Jurkat, Clone E6-1 (cell line): ENCODE measurements at places on chromosomes 11 and 22.

GRCh38 chr11:7320306-7320705 is 68.6 kb downstream of the SYT9 start:
- no peak for DNase-seq

DNA sequence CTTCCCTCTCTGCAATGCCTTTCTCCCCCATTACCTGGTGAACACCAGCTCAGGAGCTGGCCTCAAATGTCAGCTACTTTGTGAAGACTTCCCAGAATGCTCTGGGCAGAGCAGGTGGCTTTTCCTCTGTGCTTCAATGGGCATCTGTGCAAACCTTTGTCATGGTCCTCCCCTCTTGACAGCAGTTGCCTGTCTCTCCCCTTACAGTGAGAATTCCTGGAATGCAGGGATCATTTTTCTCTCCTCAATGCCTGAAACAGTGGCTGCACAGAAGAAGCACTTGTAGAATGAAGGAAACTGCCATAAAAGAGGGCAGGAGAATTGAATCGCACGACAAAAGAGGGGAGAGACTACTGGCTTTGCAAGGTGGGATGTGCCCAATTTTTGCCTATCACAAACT is 92.8 kb upstream of the NARS2 start:
- DNase-seq: no peak

DNA sequence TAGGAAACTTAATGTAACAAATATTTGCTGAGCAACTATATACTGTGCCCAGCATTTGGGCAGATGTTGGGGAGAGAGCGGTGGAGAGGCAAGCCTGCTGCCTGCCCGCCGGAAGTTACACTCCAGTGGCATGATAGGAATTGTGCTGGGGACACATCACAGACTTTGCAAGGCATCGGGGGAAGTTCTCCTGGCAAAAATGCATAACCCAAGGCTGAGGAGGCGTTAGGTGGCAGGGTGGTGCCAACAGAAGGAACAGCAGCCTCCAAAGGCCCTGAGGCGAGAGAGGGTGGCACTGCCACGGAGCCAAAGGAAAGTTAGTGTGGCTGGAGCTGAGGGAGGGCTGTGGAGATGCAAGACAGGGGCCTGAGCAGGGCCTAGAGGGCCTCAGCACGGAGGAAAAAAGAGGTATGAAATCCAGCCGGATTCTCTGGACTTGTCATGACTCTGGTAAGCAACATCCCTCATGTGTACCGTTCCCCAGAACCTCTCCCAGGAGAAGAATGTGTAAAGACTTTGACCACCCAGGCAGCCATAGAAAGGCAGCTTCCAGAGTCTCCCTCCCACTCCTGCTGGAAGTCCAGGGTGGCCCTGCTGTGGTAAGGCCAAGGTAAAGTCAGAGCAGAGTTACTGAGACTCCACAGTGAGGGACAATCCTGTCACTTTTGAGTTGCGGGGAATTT is 76.1 kb upstream of the RAB1B start:
- no peak for DNase-seq

- DNase-seq: no peak
Observed at GRCh38 chr11:29061452-29061851, 953.3 kb downstream of the METTL15 start.

DNA sequence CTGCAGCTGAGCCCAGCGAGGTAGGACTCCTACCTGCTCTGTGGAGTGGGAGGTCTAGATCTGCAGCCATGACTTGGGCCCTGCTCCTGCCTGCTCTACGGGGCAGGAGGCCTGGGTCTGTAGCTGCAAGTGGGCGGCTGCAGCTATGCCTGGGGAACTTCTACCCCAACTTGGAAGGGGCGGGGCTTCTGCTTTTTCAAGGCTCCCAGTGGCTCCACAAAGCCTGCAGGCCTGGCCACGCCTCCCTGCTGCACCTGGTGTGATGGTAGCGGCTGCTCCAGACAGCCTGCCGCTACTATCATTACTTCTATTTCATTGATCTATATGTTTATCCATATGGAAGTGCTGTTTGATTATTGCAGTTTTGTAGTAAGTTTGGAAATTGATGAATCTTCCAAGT is 121.2 kb downstream of the NELL1 start:
- no peak for DNase-seq

GRCh38 chr11:128506999-128507611 is 80.3 kb downstream of the ETS1 start:
- no peak for DNase-seq

- DNase-seq: no peak
Observed at GRCh38 chr11:67776852-67777520, 102.6 kb upstream of the ALDH3B2 start.

DNA sequence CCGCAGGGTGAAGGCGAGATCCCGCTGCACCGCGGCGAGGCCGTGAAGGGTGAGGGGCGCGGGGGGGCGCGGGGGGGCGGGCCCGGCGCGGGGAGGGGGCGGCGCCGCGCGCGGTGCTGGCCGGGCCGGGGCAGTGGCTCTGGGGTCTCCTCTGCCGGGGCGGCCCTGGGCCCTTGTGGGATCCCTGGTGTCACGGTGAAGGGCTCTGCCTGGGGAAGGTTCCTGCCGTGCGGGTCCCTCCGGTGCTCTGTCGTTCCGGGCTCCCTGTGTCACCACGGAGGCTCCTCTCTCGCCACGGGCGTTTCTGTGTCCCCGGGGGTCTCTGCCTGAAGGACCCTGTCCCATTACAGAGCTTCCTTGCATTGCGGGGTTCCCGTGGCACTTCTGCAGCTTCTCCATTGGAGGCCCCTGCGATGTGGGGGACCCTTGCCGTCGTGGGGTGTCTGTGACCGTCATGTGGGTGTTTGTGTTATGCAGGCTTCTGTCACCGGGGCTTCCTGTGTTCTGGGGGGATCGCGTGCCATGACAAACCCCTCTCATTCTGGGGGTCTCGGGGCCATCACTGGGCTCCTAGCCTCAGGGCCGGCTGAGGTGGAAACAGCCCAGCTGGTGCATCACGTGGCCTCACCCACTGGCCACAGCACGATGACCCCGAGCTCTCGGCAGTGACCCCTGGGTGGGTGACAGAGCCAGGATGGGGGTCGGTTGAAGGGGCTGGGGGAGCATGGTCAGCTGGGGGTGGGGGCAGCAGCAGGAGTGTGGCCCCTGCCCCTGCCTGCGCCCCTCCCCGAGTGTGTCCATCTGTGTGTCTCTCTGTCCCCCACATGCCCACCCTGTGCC is 25.3 kb downstream of the SHANK3 start:
- DNase-seq: no peak

- no peak for DNase-seq
Observed at GRCh38 chr11:94549146-94549545, 5.4 kb downstream of the FUT4 start.

GRCh38 chr11:34719303-34719848 is 98.5 kb downstream of the EHF start:
- no peak for DNase-seq

DNA sequence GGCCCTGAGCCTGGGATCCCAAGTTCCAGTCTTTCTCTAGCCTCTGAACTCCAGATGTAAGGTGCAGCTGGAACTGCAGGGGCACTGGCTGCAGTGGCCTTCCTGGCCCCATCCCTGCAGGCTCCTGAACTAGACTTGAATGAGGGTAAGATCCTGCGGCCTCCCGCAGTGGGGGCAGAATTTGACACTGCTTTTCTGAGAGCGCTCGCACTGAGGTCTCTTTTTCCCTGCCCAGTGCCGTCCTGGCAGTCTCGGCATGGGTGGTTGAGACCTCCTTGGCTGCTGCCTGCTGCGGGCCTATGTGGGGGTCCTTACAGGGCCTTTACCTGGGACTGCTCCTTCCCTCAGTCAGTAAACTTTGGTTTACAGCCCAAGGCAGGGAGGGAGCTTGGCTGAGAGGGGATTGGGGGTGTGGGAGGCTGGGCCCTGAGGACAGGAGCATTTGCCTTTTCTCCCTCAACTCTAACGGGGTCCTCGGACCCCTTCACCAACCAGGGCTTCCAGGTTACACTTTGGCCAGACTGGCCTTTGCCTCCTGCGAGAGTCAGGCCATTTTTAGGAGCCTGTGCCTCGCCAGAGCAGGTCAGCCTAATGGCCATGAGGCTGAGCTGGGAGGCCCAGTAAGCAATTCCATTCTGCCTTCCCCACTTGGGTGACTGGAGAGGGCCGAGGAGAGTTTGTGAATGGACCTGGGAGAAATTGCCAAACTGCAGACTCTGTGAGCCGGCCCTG is 35.4 kb downstream of the FAM83F start:
- DNase-seq: no peak

DNA sequence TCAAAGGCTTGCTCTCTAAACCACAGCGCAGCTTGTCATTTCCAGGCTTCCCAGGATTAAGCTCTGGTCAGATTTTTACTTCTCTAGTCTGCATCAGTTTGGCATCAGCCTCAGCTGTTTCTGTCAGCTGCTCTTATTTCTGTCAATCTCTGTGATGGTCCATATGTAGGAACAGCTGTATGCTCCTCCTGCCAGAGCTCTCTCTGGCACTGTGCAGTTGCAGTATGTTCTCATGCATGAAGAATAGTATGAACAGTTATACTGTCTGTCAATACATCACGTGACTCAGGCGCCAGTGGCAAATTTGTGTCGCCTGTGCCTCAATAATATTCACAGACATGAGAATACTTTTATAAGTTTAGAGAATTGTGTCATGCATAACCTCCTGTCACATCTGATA is 6.7 kb downstream of the OR6M1 start:
- DNase-seq: no peak

GRCh38 chr11:64181506-64182411 is 4.2 kb upstream of the STIP1 start:
- no peak for DNase-seq

DNA sequence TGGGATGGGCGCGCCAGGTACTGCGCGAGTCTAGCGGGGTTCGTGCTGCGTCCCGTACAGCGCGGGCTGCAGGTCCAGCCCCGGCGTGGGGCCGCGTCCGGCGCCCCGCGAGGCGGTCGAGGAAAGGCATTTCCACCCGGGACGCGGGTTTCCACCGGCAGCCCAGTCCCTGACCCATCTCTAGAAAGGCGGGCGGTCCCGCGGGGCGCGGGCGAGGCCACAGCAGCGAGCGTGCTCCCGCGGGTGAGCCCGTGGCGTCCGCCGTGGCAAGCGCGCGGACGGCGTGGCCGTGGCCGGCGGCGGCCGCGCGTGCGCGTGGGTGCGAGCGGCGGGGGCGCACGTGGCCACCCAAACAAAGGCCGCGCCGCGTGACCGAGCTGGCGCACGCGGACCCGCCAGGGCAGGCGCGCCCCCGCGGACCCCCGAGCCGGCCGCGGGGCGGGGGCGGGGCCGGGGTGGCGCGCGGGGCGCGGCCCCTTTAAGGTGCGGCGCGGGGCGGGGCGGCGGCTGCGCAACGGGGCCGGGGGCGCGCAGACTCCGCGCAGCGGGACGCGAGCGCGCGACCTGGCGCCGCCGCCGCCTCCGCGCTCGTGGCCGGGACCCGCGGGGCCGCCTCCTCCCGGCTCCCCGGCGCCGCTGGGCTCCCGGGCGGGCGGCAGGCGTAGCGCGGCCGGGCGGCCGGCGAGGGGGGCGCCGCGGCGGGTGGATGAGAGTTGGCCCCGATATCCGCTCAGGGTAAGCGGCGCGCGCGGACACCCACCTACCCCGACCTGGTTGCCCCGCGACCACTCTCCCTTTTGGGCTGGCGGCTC is 39.3 kb upstream of the CELSR1 start:
- DNase-seq: peak; percentile 26

DNA sequence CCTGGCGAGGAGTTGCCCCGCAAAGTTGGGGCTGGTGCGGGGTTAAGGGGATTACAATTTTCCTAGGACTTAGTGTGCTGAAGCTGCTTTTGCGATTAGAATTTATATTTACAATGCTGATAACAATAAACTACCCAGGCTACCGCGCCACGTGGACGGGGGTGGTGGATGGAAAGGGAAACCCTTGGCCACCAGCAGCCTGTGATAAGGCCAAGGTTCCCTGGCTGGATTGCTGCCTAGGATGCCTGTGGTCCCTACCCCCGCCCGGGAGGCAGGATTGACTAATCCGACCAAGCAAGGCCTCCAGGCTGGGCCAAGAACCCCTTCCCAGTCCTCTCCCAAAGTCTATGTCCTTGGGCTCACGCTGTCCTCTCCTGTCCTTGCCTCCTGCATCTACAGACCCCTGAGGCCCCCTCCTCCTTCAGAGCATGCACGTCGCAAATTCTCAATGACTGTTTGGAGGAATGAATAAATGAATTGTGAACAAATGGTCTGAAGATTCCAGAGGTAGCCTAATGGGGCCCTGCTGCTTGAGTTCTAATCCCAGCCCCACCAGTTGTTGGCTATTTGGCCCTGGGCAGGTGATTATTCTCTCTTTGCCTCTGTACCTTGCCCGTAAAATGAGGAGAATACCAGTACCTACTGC is 7.6 kb upstream of the CHKA start:
- DNase-seq: no peak

GRCh38 chr22:32922186-32922585 is 120.7 kb downstream of the TIMP3 start:
- no peak for DNase-seq

DNA sequence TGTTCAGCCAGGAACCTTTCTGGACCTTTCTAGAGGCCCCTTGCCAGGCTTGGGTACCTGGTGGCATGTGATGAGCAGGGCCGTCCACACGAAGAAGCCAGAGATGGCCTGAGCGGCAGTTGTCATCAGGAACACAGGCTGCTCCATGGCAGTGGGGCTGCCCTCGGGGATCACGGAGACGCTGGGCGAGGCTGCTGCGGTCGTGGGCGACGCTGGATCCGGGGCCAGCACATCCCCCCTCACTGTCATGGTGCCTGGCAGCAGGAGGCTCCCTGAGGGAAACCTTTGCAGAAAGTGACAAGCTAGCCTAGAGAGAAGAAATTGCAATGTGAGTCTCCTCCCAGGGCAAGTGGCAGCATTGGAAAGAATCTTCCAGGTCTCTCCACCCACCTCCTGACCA is 25.1 kb downstream of the TMEM184B start:
- DNase-seq: no peak

- DNase-seq: no peak
Observed at GRCh38 chr11:124467381-124467927, 22.0 kb upstream of the OR8B8 start.

GRCh38 chr11:102220728-102221467 is 96.4 kb upstream of the BIRC3 start:
- no peak for DNase-seq

GRCh38 chr11:6941970-6942369 is 15.7 kb downstream of the ZNF215 start:
- DNase-seq: no peak

GRCh38 chr11:120102864-120103122 is 35.1 kb downstream of the TRIM29 start:
- DNase-seq: no peak

GRCh38 chr11:77883775-77884174 is 62.8 kb downstream of the AAMDC start:
- DNase-seq: no peak

DNA sequence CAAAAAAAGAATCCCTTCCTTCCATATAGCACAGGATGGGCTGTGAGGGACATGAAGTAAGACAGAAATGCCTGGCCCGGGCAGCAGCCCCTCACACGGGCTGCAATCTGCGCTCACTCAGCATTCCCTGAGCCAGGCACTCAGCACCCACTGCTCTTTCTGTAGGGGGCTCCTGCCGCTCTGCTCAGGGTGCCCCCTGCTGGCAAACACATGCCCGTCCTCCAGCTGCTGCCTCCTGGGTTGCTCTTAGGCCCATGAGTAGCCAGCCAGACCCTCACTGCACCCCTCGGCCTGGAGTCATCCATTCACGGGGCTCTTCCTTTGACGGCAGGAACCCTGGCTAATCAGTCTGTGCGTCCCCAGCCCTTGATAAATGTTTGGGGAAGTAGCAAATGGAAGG is 6.9 kb downstream of the MCAT start:
- DNase-seq: peak; percentile 48
